ENCODE measurements at places on chromosomes 4 and X.
A peak's percentile ranks its signal among the peaks of the same experiment; 100 is the strongest.

GRCh38 chr4:56048702-56049431, 100.1 kb downstream of the CEP135 start:
- peak; percentile 74 for DNase-seq

- DNase-seq = no peak
Observed at GRCh38 chrX:120468479-120468824, 644 bp downstream of the LAMP2 start.

DNA sequence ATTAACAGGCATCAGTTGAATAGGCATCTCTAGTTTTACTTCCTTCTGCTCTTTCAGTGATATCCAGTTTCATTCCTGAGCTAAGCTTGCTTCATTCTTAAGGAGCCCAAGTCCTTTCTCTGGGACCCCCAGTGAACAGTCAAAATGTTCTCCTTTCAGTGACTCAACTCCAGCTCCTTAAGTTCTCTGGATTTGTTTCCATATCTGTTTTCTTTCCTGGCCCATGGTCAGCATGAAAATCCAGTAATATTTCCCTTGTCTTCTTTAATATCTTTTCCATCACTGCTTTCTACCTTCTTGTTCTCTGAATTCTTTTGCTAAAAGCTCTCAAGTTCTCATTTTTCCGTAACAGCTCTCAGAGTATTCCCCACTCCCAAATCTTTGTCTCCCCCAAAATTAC, 25.5 kb downstream of the ADGRL3 start:
- DNase-seq = no peak

DNA sequence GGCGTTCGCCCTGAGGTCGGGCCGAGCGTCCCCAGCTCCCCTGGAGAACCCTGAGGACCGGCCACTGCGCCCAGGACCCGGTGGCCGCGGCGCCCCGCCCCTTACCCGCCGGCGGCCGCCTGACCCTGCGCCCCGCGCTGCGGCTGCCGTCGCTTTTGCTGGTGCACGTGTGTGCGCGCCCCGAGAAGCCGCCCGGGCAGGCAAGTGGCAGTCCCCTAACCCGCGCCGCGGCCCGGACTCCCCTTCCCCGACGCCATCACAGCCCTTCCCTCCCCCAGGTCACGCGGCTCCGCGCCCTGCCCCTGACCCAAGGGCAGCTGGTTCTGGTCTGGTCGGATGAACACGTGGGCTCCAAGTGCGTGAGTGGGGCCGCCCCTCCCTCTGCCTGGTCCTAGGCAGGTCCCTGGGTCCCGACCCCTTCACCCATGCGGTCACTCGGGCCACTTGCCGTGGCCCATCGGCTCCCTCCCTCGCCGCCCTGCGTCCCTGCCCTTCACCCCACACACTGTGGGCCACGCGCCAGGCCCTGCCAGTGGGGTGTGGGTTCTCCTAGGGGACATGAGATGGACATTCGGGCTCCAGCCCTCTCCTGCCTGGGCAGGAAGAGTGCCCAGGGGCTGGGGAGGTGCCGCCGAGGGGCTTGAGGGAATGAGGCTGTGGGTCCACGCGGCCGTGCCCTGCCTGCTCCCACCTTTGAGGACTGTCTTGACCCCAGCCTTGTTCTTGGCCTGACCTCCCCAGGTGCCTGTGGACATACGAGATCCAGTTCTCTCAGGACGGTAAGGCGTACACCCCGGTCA, 8.0 kb upstream of the FGFRL1 start:
- DNase-seq = no peak

DNA sequence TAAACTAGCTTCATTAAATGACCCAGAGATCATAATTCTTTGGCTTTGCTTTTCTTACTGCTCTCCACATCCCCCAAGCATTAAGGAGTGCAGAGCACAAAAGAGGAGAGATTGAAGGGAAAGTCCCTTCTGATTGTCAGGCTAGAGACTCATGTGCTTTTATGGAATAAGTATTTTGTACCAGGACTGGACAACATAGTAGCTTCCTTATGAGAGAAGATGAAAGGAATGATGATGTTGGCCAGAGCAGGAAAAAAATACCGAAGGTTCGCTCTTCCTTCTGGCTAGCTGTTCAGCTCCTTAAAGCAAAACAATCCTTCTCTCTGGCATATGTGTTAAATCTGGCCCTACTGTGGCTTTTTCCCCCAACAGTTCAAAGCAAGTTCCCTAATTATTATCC, 53.1 kb downstream of the HOPX start:
- DNase-seq = no peak

- DNase-seq = no peak
Observed at GRCh38 chr4:155207534-155208257, 740 bp upstream of the NPY2R start.

DNA sequence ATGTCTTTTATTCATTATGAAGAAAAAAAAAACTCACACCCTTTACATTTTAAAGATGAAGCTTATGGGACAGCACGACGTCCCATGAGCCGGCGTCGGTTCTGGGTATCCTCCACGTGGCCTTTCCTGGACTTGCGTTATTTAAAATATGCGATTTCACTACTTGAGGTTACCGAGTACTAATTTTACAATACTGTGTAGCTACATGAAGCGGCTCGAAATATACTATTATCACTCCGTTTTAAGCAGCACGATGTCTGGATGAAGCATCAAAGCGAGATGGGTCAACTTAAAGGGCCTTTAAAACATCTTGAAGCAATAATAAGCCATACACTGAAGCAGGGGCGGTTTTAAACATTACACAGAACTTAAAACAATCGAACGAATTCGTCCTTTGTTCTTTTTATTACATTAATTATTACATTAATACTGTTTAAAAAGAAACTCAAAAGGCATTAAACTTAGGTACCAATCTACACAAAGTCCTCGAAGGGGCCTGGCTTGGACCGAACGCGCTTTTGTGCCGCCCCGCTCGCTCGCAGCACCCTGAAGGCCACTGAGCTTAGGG, 1.4 kb upstream of the KLF3 start:
- no peak for DNase-seq

GRCh38 chr4:28232951-28233350, 1372.3 kb downstream of the STIM2 start:
- no peak for DNase-seq

GRCh38 chr4:183765251-183765911, 106.3 kb downstream of the TRAPPC11 start:
- DNase-seq = no peak

DNA sequence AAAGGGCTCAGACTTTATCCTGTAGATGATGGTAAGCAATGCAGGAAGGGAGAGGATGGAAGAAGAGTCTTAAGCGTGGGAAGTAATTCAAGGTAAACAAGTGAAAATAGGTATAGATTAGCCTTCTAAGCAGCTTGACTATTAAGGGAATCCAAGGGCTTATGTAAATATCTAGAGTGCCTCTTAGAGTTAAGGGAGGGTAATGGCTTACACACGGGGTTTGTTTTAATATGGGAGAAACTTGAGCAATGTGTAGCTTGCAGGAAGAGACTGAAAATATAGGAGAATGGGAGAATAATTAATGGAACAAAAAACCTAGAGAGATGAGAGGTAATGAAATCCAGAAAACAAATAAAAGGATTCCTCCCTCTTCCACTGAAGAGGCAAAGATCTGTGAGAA, 12.8 kb upstream of the SAP30 start:
- DNase-seq = no peak

DNA sequence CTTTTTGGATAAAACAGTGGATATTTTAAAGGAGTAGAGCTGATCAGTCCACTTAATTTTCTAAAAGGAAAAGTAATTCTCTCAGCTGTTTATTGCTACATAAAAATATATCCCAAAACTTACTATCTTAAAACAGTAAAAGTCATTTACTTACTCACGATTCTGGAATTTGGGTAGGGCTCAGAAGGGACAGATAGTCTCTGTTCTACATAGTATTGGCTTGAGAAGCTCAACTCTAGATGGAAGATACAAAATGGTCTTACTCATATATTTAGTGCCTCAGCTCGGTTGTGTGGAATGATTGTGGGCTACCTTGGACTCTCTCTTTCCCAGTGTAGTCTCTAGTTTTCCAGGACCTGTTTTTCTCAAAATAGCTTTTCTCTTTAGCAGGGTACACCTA, 691.5 kb upstream of the POU3F4 start:
- DNase-seq = no peak

DNA sequence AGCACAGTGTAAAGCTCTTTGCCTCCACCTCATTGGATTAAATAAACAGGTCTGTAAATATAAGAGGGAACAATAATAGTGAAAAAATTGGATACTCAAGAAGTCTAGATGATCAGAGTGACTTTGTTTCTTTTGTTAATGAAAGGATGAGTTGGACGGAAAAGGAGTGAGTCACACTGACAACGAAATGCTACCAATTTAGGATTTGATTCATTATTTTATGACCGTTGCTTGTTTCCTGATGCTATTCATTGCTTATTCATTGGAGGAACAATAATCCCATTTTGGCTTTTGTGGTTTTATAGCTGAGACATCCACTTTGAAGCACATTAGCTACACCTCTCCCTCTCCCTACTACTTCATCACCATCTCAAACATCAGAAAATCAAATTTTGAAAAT, 74.4 kb upstream of the DYNLT3 start:
- DNase-seq = no peak

DNA sequence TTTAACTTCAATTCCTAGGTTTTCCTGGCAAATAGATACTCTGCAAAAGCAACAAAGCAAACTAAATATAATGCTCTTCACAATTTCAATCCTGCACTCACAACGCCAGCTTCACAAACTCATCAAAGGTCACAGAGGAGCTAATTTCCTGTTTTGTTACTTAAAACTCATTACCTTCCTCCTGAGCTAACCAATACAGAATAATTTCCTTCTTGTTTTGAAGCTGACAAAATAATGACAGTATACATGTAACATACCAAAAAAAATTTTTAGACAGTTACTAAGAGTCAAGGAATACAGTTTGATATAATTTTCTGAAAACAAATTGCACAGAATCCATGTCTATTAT, 17.9 kb downstream of the CNOT6L start:
- no peak for DNase-seq

- no peak for DNase-seq
Observed at GRCh38 chr4:47567511-47567910, 82.4 kb downstream of the ATP10D start.

- DNase-seq = no peak
Observed at GRCh38 chr4:154534296-154534695, 15.9 kb downstream of the PLRG1 start.

DNA sequence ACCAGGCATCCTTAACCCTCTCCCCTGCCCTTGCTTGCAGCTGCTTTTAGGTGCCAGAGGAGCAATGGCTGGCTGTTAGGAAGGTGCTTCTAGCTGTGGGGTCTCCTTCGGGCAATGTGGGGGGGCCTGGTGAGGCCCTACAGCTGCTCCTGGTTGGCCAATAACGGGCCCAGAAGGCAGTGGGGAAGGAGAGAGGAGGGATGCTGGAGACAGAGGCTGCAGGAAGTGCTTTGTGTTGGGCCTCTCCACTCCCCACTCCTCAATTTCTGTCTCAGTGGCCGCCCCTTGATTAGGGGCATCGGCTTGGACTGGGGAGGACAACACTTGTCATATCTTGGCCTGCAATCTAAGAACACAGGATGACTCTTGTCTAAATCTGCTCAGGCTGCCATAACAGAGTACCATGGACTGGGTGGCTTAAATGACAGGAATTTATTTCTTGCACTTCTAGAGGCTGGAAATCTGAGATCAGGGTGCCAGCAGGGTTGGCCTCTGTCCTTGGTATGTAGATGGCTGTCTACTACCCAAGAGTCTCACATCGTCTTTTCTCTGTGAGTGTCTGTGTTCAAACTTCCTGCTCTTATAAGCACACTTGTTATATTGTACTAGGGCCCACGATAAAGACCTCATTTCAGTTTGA, 374.3 kb downstream of the MID1IP1 start:
- no peak for DNase-seq

DNA sequence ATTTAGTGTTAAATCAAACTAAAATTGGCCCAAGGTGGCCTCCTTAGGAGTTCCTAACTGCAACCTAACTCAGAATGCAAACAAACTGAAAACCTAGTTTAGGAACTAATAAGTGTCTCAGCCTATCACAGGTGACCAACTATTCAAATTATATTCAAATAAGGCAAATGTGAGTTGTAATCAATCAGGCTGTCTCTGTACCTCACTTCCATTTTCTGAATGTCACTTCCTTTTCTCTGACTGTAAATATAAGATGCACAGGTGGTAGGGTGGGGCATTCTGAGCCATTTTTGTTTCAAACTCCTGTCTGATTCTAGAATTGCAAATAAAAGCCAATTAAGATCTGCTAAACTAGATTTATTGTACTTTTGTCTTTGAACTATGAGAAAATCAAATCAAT, 401.5 kb downstream of the PPP3CA start:
- DNase-seq = no peak

DNA sequence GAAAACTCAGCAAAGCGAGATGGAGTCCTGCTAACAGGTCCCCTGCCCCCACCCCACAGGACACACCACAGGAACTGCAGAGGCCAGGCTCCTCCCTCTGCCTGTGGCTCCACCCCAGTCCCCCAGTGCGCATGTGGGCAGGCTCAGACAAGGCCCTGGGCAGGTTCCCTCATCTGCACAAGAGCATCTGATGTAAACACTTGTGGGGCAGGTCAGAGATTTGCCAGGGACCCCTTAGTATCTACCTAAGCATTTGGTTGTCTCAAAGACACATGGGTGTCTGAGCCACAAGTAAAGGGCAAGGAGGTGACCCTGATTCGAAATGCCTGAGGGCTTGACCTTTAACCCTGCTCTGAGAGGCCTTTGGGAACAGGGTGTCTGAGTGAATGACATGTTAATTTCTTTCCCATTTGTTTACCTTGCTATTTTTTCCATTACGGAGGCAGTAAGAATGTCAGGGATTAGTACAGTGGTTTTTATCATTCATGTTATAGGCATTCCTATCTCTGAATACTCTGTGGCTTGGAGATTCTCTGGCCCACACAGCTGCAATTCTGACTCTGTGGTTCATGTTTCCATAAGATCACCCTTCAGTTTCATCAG, 85.3 kb downstream of the ZNF518B start:
- no peak for DNase-seq

DNA sequence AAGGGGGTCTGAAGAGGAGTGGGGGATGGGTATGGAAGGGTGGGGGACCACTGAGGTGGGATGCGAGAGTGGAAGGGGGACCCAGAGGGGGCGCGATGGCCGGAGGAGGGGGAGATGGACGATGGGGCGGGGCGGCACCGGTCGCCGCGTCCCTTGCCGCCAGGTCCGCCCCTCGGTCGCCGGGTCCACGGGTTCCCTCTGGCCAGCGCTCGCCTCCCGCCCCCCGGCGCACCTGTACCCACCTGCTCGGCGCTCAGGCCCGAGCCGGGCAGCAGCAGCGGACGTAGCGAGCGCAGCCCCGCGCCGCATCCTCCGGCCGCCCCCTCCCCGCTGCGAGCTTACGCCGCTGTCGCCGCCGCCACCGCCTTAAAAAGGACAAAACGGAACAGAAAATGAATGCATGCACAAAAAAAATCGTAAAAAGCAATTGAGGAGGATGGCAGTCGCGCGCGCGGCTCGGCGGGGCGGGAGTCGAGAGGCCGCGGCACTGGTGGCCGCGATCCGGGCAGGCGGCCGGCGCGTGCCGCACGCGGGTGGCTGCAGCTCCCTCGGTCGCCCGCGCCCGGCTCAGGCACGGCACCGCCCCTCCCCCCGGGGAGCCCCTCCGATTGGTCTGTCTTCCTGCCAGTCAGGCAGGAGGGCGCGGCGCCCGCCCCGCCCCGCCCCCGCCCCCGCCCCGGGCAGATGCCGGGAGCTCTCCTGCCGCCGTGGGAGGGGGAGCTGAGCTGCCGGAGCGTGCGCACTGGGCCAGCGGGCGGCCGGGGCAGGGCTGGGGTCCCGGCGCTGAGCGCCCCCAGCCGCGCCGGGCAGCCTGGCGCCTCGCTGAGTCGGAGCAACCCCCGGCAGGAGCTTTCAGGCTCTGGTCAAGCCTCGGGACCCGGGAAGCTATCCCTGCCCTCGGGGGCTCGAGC, at the start of gene JAKMIP1:
JAKMIP1 (minus strand) TSS at position 539 of the 911 bp plus-strand sequence. CDS start 87,699 bp downstream, outside the sequence.
- DNase-seq = peak; percentile 87

GRCh38 chr4:9832640-9833039, 51.2 kb downstream of the DRD5 start:
- DNase-seq = no peak

GRCh38 chr4:53306729-53307128, 59.1 kb downstream of the SCFD2 start:
- DNase-seq = no peak
